ENCODE measurements at places on chromosomes 5 and 9.

- no peak for DNase-seq
Observed at GRCh38 chr5:57724836-57725235, 242.2 kb upstream of the ACTBL2 start.

DNA sequence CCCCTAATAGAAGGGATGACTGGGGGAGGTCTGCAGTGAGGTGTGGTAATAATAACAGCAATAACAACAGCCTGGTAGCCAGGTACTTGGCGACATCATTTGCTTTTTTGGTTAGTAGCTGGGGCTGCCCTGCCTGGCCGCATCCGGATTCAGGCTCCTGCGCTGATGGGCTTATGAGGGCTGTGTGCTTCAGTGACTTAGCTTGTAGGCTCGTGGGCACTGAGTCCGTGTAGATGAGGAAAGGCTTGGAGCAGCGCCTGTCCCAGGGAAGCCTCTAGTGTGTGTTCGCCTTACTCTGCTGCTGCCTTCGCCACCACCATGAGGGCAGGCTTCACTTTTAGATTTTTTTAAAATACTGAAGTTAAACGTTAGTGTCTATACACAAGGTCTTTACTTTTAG lies 4.5 kb downstream of the NDUFS6 start:
- no peak for DNase-seq

DNA sequence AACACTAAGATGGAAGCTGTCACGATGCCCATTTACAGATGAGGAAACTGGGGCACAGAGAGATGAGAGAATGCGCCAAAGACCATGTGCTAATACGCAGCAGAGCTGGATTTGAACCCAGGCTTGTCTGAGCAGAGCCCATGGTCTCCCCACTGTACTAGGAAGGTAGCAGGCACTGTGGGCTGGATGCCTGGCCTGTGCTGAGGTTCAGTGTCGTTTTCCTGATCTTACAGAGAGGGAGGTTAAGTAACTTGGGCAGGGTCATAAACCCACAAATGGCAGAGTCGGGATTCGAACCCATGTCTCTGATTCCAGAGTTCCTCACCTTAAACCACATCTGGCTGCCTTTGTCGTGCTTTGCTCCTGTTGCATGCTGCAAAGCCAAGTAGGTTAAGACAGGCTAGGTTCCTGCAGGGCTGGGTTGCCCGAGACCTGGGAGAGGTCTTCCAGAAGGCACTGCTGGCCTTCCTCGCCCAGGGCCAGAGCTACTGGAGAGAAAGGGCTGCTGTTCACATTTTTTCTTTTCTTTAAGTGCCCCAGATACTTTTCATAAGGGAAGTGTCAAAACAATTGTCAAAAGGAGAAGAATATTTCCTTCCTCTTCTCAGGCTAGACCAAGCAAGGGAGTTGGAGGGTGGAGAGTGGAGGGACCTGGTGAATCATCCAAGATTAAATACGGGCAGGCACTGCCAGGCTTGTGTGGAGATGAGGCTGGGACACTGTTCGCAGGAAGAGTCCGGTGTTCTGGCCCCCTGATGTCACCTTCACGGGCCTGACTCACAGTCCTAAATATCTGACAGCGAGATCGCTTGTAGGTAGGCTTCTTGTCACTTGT lies 3.2 kb downstream of the NEK6 start:
- no peak for DNase-seq

GRCh38 chr9:121752929-121753328 lies 101.5 kb downstream of the DAB2IP start:
- DNase-seq: no peak

DNA sequence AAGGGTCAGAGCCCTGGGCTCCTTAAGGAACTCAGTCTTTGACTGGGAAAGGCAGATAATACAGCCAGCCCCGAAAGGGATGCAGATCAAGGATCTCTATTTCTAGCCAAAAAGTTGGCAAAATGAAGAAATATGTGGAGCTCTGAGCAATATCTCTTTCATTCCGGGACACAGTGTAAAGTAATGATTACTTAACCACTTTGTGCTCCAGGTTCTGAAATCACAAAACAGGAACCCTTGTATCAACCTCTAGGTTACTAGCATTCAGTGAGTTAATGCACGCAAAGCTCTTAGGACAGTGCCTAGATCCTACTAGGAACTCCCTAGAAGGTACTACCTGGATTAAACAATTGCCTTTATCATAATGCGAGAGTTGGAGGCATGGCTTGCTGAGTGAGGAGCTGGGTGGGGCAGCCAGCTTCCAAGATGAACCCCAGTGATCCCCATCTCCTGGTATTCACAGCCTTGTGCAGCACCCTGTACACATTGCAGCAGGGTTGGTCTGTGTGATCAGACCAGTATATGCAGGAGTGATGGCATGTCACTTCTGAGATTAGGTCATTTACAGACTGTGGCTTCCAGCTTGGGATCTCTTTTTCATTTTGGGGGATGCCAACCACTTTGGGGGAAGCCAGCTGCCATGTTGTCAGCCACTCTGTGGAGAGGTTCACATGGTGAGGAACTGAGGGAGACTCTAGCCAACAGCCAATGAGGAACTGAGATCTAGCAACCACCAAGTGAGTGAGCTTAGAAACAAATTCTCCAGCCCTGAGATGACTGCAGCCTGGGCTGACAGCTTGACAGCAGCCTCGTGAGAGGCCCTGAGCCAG lies 103.1 kb upstream of the SLC44A1 start:
- no peak for DNase-seq

- DNase-seq: no peak
Observed at GRCh38 chr9:114522847-114523246, 17.6 kb upstream of the WHRN start.

- no peak for DNase-seq
Observed at GRCh38 chr9:93340091-93340490, 111.4 kb upstream of the FAM120A start.

GRCh38 chr9:76292246-76292645 lies 102.0 kb downstream of the RFK start:
- no peak for DNase-seq

DNA sequence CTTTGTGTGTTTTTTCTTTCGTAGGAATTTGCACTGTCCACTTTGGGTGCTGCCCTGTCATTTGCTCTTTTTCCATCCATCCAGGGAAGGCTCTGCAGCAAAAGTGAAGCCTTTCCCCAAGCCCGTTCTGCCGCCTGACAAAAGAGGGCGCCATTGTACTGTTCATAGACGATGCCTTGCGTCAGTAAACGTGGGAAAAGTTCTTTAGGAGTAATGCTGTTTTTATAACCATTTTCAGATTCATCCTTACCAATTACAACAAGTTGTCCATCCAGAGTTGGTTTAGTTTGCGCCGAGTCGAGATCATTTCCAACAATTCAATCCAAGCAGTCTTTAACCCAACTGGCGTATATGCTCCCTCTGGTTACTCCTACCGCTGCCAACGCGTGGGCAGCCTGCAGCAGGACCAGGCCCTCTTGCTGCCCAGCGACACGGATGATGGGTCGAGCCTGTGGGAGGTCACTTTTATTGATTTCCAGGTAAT lies 34.3 kb upstream of the RPS23 start:
- no peak for DNase-seq

- DNase-seq: no peak
Observed at GRCh38 chr5:127762412-127762811, 59.2 kb downstream of the CCDC192 start.

- DNase-seq: no peak
Observed at GRCh38 chr5:115623658-115624057, 2.2 kb downstream of the TMED7 start.

GRCh38 chr5:9176641-9177040 lies 369.2 kb downstream of the SEMA5A start:
- DNase-seq: no peak

- no peak for DNase-seq
Observed at GRCh38 chr5:102700916-102701315, 54.2 kb upstream of the PAM start.

GRCh38 chr9:91060520-91061343 lies 259.1 kb downstream of the SYK start:
- DNase-seq: no peak

GRCh38 chr5:36928947-36929346 lies 52.4 kb downstream of the NIPBL start:
- DNase-seq: no peak

Measured in activated CD4-positive, CD25-positive, alpha-beta regulatory T cell treated with anti-CD3 and anti-CD28 coated beads, Interleukin-2, amount 50 U/mL, for 16 hours (primary cell).